ENCODE measurements at places on chromosomes 4 and X.

DNA sequence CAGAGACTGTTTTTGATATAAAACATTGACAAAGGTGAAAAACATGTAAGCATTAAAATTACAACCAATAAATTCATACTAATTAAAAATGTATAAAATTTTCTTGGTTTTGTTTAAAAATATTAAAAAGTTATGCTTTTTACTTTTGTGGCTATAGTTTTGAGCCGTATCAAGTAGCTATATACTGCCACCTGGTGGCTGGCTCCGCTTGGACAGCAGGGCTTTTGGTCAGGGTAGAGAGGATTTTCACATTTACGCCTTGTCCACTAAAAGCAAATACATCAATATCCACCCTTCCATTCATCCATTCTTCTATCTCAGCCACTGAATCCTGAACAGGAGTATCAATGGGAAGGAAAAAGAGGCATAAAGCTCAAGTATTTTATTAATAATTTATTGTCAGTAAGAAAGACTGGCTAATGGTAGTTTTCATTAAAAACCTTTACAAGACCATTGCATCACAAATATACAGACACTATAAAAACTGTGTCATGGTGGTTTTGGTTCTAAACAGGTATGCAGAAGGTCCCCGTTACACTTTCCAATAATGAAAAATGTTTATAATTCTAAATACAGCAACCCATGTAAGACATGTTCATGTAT, 32.1 kb upstream of the MTNR1A start:
- DNase-seq, result peak; percentile 65

DNA sequence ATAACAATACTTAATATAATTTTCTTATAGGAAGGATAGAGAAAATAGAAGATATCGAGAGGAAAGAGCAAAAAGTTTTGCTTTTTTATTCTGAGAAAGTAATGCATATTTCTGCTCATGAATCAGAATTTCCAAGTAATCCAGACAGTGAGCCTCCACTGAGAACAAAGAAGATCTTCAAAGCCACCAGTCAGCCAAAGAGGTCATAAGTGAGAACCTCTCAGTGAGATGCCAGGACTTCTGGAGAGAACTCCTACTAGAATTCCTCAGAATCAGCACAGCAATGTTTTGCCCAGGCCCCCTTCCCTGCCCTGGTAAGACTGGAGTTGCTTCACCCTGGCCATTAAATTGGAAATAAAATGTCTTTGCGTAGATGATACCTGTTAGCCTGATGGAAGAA, 254.4 kb upstream of the FAT4 start:
- no peak for DNase-seq

DNA sequence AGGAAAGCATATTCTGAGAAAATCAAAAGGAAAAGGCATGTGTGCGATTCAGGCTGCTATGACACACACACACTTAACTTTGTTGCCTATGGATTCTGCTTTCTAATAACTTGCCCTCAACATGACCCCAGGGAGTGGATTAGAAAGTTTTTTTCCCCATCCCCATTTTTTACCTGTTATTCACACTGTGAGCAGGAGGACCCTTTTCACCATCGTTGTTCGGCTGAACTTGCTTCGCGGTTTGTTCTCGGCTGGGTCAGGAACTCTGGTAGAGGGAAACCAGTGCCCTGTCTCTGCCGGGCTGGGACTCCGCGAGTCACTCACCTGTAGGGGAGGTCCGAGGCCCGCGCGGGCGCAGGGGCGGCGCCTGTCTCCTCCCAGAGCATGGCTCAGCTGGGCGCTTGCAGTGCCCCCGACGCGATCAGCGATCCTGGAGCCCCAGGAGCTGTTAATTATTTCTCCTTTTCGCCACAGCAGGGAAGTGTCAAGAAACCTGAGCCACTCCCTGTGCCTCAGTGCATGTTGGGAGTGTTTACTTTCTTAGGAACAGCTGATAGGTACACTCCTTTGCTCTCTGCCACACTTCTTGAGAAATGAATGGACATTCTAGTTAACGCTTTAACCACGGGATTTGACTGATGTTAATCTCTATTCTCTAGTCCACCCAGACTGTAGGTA, at the start of gene RASSF6:
RASSF6 (minus strand) TSS at position 322 of the 678 bp plus-strand sequence. CDS start 8,641 bp downstream, outside the sequence.
- peak; percentile 75 for DNase-seq

GRCh38 chrX:26511589-26512363, 295.8 kb downstream of the MAGEB5 start:
- no peak for DNase-seq

- no peak for DNase-seq
Observed at GRCh38 chr4:128380306-128380705, 92.7 kb upstream of the PGRMC2 start.

DNA sequence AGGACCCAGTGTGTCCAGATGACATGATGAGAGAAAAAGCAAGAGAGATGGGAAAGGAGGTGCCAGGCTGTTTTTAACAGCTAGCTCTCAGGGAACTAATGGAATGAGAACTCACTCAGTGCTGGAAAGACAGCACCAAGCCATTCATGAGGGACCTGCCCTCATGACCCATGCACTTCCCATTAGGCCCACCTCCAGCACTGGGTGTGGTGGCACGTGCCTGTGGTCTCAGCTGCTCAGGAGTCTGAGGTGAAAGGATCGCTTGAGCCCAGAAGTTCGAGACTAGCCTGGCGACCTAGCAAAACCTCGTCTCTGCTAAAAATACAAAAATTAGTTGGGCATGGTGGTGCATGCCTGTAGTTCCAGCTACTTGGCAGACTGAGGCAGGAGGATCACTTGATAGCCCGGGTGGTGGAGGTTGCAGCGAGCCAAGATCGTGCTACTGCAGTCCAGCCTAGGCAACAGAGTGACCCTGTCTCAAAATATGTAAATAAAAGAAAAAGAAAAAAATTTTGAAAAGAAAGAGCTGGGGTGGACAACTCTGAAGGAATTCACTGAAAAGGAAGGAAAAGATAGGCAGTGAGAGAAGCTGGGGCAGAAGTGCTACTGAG, 50.9 kb downstream of the FAM193A start:
- no peak for DNase-seq

DNA sequence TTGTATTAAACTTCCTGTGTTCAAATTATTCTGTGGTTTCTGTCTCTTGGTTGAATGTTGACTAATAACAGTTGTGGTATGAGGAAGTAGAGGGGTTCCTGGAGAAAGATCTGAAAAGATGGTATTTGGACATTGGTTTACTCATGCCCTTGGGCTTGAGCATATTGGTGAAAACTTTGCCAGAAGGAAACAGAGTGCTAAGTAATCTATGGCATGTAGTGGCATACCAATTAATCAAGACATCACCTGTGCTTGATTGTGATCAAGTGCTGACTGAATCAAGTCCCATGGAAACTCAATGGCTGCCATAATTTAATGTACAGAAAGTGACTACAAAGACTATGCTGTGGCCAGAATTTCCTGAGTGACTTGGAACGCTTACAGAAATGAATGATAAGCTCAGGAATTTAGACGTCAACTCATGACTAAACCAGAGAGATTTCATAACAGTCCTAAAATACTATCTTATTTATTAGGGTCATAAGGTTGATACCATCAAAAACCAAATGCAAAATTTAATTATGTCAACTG, 2062.9 kb downstream of the ARAP2 start:
- DNase-seq, result no peak

- DNase-seq, result no peak
Observed at GRCh38 chrX:81202943-81203342, 1.0 kb downstream of the SH3BGRL start.

GRCh38 chrX:19814240-19814639, 73.2 kb downstream of the SH3KBP1 start:
- DNase-seq, result peak; percentile 40

- DNase-seq, result no peak
Observed at GRCh38 chrX:127943571-127943970, 108.6 kb downstream of the ACTRT1 start.

DNA sequence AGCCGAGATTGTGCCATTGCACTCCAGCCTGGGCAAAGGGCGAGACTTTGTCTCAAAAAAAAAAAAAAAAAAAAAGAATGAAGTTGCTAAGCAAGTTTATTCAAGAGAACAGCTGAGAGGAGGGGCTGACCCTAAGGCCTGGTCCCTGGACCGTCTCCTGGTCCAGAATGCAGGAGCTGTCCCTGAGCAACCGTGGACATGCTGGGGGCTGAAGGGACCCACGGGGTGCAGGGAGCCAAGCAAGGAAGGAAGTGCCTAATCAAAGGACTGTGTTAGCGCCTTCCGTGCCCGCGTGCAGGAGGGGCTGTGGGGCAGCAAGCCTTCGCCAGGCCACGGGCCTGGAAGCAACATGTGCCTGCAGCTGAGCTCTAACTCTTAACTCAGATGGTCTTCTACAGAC, 39.1 kb upstream of the CDKN2AIP start:
- no peak for DNase-seq

GRCh38 chr4:53785996-53786395, 194.7 kb upstream of the LNX1 start:
- DNase-seq, result no peak

- DNase-seq, result no peak
Observed at GRCh38 chr4:75180790-75181776, 248.2 kb downstream of the PARM1 start.

GRCh38 chr4:162683659-162684370, 482.9 kb downstream of the NAF1 start:
- DNase-seq, result no peak

GRCh38 chr4:145177511-145177905, 2.9 kb downstream of the OTUD4 start:
- no peak for DNase-seq

DNA sequence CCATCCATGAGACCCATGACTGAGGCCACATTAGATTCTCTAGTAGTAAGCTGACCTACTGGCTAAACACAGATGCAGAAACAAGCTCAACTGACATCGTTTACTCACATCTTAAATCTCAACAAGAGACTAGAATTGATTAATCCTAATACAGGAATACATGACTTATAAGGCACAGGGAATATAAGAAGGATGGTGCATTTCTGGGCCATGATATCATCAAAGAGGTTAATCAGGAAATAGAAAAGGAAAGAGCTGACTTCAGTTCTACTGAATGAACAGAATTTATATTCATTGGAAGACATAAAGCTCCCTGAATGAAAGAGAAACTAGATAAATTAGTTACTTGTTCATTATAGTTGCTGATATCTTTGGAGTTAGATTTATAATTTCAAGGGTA, 1406.5 kb downstream of the STIM2 start:
- no peak for DNase-seq

GRCh38 chr4:4423706-4424498, 37.0 kb downstream of the NSG1 start:
- DNase-seq, result peak; percentile 72

DNA sequence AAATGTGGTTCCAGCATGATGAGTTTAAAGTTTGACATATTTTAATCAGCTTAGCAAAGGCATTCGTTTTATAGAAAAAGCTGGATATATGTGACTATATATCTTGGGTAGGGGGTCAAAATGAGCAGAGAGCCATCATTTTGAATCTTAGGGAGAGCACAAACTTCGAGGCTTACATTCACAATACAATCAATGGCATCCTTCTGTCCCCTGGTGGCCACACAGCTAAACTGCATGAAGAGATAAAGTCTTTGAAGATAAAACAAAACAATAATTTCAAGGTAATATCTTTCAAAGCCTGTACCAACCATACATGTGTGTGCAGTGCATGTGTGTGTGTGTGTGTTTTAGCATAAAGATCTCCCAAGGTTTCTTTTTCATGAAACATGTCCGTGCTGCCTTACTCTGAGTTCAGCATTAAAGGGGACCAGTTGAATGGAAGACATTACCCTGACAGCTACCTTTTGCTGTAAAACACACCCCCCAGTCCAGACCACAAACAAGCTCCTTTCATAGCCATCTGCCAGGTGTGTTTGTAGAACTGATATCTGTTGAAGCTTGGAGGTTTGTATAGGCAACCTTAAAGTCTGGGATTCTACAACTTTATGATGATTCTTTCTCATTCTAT, 22.0 kb downstream of the DYNLT3 start:
- peak; percentile 18 for DNase-seq

GRCh38 chr4:76250962-76251361, 559 bp upstream of the FAM47E start:
- peak; percentile 32 for DNase-seq

DNA sequence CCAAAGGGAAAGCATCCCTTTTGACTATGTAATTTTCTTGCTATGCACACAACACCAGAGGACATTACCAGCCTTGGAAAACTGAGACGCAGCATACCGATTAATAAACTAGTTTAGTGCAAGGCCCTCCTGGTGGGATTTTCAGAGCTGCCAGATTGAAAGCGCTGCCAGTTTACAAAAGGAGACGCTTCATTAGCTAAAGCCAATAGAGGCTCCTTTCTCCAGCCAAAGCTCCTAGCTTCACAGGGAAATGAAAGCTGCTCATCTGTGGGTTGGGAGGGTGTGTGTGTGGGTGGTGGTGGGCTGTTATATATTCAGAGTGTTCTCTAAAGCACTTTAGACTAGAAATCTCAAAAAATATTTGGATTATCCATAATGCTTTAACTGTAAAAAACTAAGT, 32.4 kb downstream of the SPANXN4 start:
- DNase-seq, result no peak

DNA sequence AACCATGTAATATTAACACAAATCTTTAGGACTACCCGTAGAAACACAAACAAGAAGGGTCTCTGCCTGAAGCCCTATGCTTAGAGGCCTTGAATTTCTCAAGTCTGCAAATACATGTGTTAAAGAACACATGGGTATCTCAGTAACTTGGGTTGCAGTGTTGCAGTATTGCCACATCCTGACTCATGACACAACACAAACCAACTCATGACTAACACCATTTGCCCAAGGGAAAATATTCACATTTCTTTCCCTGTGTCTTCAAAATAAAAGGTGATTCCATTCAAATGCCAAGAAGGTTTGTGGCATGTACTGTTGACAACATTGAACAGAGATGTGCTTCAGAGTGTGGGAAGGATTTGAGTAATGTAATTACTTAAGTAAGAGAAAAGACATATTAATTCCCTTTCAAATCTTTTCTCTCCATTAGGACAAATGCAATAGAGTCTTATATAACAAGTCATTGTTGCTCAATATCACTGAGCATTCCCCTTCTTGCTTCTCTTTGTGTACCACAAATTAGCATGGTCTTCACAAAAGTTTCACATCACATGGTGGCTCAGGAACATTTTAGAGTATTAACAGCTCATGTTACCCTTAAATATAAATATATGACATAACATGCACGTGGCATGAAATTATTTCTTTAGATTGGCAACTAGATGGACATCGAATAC, 487.1 kb downstream of the STPG2 start:
- DNase-seq, result no peak

GRCh38 chr4:84965553-84966381, 723 bp downstream of the WDFY3 start:
- peak; percentile 85 for DNase-seq

DNA sequence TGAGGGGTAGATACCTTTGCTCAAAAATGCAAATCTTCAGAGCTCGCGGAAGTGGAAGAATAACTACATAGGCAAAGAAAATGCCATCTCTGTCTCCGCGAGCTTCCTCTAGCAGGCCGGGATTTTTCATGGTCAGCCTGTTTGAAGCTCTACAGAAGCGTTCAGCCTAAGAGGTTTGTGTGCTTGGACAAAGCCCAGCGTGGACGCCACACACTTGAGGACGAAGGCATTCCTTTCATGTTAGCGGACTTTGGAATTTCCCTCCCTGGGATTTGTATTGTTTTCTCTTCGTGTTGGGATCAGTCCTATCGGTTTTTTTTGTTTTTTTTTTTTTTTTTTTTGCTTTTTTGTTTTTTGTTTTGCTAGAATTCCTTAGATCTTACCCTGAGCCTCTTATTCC, 53.7 kb downstream of the SMIM31 start:
- DNase-seq, result peak; percentile 28

- DNase-seq, result no peak
Observed at GRCh38 chr4:150679765-150680343, 97.9 kb downstream of the MAB21L2 start.

- DNase-seq, result no peak
Observed at GRCh38 chrX:129077424-129078170, 445.7 kb downstream of the SMARCA1 start.

All from H7 (cell line).